ENCODE measurements at places on chromosomes 7 and 10.

DNA sequence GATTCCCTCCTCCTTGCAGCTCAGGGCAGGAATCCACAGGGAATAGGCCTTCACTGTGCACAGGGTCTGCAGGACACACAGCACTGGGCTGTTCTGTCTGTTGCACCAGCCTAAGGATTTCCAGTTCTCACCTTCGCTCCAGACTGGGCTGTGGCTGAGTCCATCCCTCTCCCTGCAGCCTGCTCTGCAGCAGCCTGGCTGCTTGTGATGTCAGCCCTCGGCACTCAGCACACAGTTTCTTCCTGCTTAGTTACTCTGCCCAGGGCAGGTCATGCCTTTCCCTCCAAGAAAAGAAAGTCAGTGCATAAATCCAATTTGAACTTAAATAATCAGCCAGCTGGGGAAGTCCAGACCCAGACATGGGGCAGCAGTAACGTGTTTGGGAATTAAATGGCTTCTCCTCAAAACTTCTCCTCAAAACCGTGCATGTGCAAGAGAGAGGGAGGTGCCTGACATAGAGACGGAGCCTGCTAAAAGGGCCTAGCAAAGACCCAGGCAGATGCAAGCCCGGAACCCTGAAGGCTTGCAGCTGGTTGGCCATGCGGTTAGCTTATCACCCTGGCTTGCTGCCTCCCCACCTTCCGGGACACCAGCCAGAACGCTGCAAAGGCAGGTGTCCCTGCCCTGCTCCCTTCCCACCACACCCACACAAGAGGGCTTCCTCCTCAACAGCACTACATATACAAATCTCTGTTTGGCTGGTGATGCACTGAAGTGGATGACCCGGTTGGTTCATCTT is 10.9 kb upstream of the GDF2 start:
- peak; percentile 2 for DNase-seq

DNA sequence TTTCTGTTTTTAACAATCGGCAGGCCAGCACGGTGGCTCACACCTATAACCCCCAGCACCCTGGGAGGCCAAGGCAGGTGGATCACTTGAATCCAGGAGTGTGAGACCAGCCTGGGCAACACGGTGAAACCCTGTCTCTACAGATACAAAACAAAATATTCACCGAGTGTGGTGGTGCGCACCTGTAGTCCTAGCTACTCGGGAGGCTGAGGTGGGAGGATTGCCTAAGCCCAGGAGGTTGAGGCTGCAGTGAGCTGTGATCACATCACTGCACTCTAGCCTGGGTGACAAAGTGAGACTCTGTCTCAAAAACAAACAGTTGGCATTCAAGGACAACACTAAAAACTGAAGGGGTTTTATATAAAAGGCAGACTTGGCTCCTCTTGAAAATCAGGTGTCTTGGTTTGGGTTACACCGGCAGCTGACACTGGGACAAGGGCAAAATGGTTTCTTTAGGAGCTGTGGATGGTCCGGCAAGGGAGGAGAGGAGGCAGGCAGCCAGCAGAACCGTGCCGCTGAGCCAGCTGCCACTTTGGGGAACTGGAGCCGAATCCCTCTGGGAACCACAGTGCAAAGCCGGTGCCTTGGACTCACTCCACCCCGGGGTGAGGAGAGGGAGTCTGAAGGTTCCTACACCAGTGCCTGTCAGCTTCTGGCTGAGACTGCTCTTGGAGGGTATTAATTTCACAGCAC is 52.6 kb downstream of the CHST3 start:
- no peak for DNase-seq

GRCh38 chr7:111229181-111229740 is 138.3 kb downstream of the LRRN3 start:
- DNase-seq, result no peak

GRCh38 chr10:120327675-120328074 is 129.4 kb upstream of the PLPP4 start:
- DNase-seq, result no peak

DNA sequence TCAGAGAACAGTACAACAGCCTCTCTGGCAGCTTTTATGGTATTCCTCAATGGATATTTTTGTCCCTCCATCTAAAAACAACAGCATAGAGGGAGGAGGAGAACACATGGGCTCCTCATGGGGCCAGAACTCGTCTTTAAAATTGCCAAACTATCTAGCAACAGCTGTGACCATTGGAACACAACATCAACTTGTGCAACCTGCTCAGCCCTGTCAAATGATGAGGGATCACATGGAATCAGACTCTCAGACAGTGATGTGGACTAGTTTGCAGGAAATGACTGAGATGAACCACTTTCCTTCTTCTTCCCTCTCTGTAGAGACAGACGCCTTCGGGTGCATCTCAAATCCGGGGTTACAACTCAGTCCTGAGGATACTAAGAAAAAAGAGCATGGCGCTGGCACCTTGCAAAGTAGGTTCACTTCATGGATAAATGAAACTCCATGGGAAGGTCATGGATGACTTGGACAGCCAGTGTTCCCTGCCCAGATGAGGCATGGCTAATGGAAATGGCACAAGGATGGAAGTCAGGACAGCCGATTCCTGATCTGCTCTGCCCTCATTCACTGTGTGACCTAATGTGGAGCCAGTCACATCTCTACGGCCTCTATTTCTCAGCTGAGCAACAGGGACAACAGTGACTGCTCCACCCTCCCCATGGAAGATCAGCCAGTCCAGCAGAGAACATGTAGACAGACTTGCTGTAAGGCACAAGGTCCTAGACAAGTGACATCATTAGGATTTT is 24.6 kb upstream of the DGKI start:
- DNase-seq, result no peak

DNA sequence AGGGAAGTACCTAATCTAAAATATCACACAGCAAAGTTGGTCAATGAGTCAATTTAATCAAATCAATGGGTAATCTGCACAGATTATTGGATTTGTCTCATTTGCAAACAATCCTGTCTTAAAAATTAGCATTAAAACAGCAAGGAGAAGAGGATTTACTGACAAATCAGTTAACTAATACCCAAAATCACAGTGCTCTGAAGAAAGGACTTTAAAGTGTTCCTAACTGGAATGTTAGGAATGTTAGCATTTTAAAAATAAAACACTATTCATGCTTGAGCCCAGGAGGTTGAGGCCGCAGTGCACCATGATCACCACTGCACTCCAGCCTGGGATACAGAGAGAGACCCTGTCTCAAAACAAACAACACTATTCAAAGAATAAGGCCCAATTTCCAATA is 83.1 kb downstream of the CHCHD3 start:
- DNase-seq, result no peak

DNA sequence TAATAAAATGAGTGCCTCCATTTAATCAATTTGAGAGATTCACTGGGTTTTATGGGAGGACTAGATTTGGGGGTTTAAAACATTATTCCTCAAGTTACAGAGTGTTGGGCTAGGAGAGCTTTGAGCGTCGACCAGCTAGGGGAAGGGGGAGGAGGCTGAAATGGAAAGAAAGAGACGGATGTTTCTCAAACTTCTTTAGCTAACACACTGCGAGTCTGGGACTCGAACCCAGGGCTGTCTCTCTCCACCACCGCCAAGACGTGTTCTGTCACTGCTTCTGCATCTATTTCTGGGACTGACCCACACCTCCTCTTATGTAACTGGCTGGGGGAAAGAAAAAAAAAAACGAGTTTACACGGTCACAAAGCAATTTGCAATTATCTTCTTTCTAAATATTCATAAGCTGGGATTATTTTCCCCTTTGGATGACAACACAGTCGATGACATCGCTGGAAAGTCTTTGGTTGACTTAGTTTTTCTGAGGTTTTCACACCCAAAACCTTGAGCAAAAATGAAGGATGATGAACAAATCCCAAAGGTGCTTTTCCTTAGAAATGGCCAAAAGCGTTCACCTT is 27.2 kb downstream of the CHST15 start:
- DNase-seq, result no peak

DNA sequence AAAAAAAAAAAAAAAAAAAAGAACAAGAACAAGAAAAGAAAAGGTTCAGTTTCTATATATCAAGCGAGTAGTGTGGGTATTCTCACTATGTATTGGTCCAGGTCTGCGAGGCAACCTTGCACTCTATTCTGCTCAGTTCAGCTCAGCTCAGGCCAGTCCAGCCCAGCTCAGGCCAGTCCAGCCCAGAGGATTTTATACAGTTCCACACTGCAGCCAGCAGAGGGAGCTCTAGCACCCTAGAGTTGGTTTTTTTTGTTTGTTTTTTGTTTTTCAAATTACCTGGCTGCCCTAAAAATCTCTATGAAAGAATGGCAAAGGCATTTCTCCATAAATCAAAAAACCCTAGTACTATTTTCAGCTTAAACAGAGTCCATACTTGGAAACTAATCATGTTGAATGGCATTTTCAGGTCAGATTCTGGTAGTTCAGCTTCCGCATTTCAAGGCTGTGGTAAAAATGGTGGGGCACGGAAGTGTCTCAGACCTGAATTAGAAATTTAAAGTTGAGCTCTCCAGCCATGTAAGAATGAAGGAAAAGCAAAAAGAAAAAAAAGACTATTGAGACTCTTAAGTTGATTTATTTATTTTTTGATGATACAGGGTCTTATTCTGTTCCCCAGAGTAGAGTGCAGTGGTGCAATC is 55.2 kb upstream of the GSDME start:
- no peak for DNase-seq

DNA sequence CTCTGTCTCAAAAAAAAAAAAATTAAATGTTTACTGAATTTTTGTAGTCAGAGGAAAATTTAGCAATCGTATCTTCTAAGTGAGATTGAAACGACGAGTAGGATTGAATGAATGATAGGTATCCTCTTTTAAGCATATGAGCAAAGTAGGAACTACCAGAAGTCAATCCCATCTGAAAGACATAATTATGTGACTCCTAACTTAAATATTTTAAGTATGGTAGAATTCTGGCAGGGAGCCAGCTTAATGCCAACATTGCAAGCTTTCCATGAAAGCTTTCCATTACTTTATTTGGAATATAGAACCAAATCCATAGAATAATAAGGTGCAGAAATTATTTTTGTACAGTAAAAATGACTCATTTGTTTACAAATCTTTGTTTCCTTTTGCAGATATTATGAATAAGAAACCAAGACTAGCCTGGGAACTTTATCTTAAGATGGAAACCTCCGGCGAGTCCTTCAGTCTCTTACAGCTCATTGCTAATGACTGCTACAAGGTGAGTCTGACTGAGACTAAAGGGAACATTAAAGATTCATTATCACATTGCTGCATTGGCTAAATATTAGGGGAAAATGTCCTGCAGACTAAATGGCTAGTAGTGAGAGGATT is 50.2 kb upstream of the UBN2 start:
- DNase-seq, result no peak

DNA sequence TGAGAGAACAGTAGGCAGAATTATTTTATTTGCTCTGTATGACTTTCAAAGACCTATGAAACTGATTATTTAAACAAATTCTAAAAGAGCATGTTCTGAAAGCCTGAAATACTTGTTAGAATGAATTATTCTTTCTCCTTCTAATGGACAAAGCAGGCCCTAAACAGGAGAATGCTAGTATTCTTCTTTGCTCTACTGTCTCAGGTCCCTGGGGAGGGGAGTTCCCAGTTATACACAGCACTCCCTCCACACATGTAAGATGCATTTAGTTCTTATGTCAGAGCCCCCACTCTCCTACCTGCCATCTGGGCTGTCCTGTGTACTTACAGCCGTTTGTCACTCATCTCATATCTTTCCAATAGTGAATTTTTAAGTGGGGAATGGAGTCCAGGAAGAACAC is 633.5 kb upstream of the ANKRD30A start:
- no peak for DNase-seq

DNA sequence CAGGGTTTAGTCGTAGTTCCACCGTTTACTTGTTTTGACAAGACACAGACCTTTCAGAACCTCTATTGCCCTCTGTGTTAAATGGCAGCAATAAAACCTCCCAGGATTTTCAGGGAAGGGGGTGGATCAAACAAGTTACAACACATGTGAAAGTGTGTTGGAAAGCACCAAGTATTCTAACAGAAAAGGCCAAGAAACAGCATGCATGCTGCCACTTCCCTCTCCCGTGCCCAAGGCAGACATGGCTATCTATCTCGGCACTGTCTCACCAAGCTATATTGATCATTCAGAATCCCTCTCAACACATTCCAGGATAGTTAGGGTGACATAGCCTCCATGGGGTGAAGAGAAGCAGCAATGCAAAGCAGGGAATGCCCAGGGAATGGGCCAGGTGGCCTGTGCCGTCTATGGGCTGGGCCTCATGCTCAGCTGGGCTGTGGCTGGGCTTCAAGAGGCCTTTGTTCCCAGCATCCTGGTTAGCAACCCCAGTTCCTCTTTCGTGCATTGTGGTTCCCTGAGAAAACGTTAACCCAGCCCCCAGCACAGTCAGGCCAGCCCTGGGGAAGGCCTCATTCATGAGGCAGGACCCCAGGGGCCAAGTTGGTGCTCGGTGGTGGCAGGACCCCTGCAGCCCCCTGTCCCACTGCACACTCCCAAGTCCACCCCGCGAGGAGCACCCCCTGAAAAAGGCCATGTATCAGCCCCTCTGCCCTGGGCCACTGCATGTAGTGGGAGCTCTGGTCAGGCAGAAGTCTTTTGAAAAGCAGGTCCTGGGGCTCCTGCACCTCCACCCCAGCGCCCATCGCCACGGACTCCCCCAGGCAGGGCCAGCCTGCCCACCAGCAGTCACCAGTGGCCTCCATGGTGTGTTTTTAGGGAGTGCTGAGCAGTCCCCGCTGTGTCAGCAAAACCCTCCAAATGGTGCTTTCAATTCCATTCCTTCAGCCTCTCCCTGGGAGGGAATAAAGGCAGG is 25.5 kb downstream of the VSIR start:
- no peak for DNase-seq

- no peak for DNase-seq
Measured at GRCh38 chr10:32995066-32995622, 37.1 kb upstream of the ITGB1 start.

- DNase-seq, result no peak
Measured at GRCh38 chr7:104017001-104017400, 27.5 kb upstream of the RELN start.

DNA sequence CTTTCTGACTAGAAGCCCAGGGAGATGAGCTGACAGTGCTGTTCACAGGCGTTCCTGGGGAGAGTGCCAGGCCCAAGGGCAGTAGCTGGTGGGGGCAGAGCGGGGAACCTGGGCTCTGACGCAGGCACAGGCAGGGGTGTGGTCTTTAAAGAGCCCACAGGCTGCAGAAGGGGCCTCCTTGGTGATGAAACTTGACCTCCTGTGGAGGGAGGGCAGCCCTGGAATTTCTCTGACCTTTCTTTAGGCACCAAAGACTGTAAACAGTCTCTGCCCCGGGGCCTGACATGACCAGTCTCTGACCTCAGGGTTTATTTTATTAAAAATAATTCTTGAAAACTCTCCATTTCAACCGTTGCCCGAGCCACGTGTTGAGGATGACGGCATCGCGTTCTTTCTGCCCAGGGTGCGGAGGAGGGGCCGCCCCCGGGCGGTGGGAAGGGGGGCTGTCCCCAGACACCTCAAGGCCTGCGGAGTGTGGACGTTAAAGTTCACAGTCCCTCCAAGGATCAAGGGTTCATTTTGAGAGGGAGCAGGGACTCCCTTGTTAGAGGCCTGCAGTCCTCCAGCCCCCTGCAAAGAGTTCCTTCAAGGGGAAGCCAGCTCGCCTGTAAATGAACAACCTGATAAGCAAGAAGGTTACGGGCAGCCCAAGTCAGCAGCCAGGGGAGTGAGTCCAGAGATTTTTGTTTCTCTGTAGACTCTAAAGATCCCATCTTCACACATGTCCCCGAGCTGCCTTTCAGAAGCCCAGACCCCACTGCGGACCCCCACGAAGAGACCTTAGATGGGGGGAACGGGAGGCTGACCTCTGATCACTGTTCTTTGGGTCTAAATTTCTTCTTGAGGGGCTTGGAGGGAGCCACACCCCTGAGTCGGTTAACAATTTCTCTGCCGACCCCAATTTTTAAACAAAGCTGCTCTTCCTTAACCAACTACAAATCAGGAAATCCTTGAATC is 128.9 kb downstream of the VIPR2 start:
- no peak for DNase-seq
